ENCODE measurements at places on chromosomes 12 and 14. TPM values are rescaled to one million over a fixed set of nuclear protein-coding genes. Genes with fewer than 3 reads are reported as not detected.

The TAS2R42 gene
- not detected for total RNA-seq

The KRT72 gene
- not detected for total RNA-seq

The RPL10L gene
- not detected for total RNA-seq

The MTERF2 gene
- 10.6 TPM for total RNA-seq

The B4GALNT1 gene
- 0.60 TPM for total RNA-seq

The MYF6 gene
- not detected for total RNA-seq

The LETMD1 gene
- 36.6 TPM for total RNA-seq
